AG20443 (cell line): ENCODE measurements at places on chromosomes 7 and 10.

DNA sequence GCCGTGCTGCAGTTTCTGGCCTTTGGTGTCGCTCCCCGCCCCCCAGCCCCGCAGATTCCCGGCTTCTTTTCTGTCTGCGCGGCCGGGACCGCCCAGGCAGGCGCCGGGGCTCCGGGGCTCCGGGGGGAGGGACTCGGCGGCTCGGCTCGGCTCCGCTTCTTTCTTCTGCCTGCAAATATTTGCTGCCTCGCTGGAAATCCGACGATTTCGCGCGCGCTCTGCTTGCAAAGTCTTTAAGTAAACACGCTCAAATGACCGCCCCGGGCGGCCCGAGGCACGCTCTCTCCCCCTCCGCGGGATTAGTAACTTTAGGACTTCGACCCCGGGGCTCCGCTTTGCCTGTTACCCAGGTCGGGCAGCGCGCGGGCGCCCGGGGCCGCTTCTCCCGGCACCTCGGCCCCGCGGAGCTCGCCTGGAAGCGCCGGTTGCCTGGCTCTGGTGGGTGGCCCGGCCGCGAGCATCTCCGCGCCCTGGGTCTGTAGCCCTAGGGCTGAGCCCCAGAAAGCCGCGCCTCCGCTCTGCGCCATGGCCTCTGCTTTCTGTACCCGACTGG, 3.9 kb upstream of the GATA3 start:
- no peak for DNase-seq

GRCh38 chr7:84939442-84939841, 247.4 kb downstream of the SEMA3D start:
- no peak for DNase-seq

DNA sequence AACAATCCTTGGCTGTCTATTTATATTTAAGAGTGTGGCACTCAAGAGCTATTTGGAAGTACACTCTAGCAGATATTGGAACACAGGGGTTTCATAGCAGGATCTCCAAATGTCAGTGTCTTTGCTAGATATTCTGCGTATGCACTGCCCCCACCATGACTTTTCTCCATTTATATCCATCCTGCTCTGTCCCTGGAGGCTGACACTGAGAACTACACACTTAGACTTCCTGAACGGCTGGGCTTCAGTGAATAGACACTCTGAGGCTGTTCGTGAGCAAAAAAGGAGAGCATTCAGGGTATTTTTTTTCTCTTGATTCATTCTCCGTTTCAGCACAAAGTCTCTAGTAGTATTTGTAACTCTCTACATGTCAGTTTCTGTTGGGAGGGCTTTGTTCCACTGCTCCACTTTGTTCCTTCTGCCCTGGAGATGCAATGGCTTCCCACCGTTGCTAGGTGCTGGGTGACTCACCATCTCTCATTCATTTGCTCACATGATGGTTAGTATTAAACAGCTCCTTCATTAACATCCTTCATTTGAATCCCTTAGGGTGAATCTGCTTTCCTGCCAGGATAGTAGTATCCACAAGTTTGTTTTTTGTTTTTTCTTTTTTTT, 155.9 kb upstream of the SLC13A1 start:
- DNase-seq, result no peak

DNA sequence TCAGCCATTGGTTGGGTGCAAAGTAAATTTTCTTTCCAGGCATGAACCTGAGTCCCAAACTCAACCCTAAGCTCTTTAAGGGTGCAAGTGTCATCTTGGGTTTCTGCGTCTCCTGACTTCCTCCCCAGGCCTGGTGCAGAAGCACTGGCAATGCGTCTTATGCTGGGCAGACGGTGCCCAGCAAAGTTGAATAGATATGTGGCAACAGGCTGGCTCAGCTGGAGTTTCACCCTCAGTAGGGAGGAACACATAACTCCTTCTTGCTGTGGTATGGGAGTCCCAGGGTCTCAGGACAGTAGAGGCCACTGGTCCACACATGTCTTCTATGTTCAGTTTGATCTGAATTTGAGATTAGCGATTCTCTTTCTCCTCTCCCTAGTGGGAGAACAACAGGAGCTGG, 181.3 kb downstream of the RPS24 start:
- no peak for DNase-seq

DNA sequence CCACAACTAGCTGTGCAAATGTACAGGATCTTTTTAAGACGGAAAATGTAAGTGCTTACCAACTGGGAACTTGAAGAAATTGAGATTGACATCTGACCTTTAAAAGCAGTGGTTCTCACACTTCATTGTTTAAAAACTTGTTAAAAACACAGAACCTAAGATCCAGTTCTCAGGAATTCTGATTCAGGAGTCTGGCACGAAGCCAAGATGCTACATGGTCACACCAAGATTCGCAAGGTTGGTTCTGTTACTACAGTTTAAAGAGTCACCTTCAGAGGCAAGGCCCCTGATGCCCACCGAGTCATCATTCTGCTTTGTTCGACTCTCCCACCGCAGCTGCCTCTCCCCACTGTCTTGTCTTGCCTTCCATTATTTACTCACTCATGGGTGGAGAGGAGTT, 113.3 kb downstream of the GLI3 start:
- DNase-seq, result no peak

DNA sequence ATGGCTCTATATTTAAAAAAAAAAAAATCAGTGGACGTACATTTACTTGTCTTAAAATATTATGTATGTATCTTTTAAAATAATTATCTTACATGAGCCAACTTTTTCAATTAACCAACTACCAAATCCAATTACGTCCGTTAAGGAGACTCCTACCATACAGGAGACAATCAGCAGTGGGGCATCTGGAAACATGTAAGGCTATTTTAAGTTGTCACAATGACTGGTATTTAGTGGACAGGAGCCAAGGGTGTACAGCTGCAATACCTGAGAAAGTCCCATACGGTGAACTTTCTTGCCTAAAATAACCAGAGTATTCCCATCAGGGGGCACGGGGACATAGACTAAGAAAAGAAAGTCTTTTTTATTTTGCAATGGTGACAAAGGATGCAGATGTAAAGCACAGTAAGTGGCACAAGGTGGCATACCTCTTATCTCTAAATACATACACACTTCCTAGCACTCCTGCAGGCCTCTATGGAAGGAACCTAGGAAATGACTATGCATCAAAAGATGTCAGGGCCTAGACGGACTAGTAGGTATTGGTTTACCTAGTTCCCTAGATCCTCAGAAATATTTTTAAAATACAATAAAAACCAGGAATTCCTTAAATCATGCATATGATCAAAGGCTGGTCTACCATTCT, 16.0 kb upstream of the TLL2 start:
- no peak for DNase-seq

DNA sequence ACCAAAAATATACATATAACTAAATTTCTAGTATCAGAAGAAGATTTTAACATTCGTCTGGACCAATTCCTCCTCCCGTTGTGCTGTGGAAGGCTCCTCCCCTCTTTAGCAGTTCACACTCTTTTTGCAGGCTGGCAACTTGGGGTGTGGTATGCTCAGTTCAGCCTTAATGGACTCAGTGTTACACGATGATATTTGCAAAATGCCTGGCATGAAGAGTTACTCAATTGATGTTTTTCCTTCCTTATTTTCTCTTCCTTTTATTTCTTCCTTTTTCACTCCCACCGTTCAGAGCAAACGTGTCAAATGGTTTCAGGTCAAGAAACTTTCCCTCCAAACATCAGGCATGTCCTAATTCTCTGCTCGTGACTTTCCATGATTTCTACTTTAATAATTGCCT, 248.3 kb downstream of the PHF14 start:
- DNase-seq, result no peak

DNA sequence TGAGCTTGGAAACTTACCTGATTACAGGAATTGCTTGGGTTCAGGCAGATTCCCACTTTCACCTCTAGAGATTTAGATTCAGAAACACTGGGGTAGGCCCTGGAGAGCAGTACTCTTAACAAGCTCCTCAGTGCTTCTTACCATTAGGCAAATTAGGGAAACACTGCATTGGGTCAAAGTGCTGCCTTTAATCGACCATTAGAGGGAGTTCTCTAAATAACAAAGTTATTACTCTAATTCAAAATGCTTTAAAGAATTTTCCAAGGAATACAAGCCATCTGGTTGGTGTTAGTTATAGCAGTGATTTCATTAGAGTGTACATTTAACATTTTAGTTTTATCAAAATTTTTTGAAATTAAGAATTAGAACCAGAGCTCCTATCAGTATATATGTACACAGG, 324.5 kb downstream of the GFRA1 start:
- peak; percentile 46 for DNase-seq

GRCh38 chr10:63866075-63866746, 345.0 kb downstream of the REEP3 start:
- peak; percentile 83 for DNase-seq

DNA sequence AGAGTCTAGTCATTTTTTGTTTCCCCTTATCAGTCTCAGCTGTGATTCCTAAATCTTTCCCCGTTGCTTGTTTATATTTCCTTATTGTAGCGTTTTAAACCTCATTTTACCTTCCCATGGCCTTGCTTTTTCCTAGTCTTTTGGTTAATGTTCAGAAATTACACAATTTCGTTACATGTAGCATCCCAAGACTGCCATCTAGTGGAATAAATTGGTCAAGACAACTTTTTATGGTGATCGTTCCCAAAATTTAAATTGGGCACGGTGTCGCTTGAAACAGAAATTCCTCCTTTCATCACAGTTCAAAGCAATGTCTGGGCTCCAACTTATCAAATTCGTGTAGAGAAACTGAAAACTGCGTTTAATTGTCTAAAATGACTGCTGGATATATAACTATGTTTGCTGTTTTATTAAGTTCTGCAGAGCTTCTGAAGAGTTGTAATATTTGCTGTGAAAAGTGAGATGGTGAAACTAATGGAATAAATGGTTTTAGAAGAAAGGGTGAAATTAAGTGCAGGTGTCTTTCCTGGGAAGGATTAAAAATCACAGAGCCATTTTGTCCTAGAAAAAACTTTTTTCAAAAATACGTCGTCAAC, 370.2 kb downstream of the PHF14 start:
- DNase-seq, result peak; percentile 37

DNA sequence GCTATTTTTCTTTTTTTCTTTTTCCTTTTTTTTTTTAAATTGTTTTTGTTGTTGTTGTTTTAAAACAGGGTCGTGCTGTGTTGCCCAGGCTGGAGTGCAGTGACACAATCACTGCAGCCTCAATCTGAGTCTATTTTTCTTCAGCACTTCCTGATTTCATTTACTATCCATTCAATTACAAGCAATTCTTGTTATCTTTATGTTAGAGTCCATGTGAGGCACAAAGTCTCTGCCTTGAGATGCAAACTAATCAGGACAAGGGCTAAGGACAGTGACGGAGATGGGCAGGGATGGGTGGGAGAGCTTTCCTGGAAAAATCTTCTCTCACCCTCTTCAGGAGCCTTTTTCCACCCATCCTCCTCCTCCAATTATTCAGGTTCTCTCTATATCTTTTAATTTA, 157.3 kb upstream of the AUTS2 start:
- DNase-seq, result no peak

DNA sequence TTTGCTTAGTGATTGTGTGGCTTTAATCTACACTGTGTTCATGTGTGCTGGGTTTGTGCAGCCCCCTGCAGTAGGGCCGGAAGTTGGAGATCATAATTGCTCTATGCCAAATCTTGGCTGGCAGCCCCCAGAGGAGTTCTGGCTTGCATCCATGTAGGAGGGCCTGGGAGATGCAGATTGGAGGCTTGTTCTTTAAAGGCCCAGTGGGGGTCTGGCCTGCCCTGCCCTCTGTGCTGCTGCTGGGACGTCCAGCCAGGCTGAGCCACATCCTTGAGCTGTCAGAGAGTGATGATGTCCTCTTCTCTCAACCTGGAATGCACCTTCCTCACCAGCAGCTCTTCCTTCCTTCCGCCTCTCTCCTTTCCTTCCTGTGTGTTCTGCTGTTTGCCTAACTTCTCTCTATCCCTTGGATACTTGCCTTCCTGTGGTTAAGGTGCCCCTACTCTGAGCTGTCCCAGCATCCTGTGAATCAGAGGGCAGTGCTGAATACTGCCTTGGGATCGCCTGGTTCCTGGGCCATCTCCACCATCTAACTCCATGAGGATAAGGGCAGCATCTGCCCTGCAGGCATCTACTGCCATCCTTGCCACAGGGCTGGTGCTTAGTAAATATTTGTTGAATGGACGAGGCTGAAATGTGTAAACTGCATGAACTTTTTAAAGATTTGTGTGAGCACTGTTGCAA, 30.2 kb downstream of the DOCK1 start:
- peak; percentile 37 for DNase-seq

DNA sequence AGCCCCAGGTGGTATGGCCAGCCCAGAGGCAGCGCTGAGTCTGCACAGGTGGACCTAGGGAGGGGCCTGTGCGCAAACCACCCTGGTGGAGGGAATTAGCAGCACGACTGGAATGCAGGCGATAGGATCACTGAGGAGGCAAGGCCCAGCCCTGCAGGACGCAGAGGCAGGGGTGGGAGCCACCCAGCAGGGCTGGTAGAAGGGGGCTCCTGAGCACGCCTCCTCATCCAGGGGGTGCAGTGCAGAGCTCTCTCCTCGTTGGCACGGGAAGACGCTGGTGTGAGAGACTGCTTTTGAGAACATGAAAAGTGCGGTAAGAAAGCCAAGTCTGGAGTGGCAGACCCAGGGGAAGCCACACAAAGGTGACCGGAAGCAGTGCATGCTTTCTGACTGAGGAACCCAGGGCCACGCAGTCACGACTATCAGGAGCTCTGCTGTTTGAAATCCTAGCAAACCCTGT, 6.0 kb downstream of the FXYD4 start:
- no peak for DNase-seq

GRCh38 chr7:39271402-39271801, 293.7 kb downstream of the POU6F2 start:
- peak; percentile 58 for DNase-seq

- DNase-seq, result no peak
These were observed 30.5 kb downstream of the JAKMIP3 start for GRCh38 chr10:132096223-132096622.

GRCh38 chr10:31318854-31319601, at the start of gene ZEB1:
ZEB1 (plus strand) TSS chr10:31319216; CDS start chr10:31319235, 19 bp downstream.
- peak; percentile 85 for DNase-seq

DNA sequence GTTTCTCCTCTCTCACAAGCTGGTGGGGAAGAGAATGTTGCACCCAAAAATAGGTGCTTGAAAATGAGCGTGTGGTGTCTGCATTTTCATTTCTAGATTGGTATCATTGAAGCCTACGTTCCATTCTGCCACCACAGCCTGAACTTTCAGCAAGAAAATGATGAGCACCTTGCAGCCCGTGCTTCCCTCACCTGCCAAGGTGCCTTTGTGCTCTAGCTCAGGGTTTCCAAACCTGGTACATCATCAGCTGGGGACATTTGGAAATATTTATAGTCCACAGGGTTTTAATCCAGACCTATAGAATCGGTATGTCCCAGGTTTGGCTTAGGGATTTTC, 701.2 kb downstream of the AUTS2 start:
- DNase-seq, result no peak

DNA sequence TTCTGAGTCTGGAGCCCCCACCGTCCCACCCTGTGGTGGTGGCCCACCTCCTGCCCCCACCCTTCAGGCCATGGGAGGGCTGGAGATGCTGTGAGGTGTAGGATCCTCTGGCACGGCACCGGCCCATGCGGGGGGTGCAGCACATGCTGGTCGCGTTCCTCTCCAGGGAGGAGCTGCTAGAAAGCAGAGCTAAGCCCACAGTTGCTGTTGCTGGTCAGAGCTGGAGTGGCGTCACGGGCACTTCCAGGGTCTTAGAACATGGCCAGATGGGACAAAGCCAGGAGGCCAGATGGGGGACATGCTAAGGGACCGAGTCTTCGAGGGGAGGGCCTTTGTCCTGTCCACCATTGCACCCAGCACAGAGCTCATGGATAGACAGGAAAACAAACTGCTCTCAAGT, 21.6 kb downstream of the AGAP3 start:
- DNase-seq, result no peak
